Fibroblast of skin of back (primary cell): ENCODE measurements at places on chromosomes 3 and 15.

DNA sequence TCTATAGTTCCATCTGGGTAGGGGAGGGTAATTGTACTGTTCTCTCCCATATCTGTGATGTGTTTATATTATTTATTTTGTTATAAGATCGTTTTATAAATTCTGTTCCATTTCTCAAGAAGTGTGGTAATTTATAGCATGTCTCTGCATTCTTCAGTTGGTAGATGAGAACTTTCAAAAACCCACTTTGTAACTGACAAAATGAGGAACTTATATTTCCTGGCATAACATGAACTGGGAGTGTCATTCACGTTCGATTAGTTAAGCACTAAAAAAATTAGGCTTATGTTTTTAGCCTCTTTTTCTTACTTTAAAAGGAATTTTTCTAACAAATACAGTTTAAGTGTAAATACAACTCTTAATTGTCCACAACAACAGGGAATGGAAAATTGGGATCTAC, 230.8 kb downstream of the CGGBP1 start:
- DNase-seq, result no peak

DNA sequence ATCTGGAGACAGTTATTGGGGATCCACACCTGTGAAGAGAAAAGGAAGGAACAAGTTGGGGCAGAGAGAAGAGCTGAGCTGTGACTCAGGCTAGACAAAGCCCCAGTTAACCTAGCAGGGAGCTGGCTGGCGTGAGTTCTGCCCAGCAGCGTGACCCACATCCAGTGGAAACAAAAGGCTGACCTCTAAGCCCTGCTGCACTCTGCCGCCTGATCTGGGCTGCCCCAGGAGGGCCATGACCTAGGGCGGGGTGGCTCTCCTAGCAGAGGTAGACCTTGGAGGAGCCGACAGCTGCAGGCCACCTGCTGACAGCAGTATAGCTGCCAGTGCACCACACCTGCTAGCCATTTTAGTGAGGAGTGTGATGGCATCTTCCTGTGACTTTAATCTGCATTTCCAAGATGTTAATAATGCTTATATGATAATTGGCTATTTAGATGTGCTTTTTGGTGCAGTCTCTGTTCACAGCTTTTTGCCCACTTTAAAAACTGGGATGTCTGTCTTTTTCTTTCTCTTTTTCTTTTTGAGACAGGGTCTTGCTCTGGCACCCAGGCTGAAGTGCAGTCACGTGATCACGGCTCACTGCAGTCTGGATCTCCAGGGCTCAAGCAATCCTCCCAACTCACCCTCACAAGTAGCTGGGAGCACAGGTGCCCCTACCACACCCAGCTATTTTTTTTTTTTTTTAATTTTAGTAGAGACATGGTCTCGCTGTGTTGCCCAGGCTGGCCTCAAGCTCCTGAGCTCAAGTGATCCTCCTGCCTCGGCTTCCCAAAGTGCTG, 78.1 kb downstream of the LSM3 start:
- DNase-seq, result no peak

DNA sequence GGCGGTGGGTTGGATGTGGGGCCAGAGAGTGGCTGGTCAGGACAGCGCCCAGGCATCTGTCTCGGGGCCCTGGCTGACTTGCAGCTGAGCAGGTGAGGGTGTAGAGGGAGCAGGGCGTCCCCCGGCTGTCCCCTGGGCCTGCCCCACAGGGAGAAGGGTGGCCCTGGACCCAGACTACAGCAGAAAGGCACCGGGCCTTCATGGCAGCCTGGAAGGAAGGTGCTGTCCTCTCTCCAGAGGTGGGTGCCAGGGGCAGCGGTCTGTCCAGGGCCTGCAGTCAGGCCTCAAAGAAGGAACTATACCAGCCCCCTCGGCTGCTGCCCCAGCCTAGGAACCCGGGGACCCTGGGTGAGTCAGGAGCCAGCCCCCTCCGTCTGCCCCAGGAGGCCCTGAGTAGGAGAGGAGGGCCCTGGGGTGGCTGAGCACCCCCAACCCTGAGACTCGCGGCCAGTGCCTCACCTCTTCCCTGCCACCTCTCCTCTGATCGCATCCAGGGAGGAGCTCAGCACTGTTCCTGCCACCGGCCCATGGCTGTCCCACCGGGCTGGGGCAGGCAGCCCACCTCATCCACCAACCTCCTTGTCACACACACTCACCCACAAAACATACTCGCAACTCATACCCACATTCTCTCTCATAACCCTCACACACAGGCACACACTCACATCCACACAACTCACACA, 133.5 kb downstream of the FBLN2 start:
- no peak for DNase-seq

DNA sequence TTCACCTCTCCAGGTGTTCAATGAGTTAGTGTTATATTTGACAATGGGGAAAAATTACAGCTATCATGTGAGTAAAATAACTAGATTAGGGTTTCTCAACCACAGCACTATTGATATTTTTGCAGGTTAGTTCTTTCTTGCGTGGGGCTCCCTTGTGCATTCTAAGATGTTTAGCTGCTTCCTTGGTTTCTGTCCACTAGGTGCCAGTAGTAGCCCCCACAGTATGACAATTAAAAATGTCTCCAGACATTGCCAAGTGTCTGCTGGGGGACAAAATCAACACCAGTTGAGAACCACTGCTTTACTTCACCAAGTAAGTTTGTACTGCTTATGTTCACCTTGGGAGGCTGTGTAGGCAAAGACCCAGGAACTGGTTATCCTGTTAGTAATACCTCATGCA, 618.7 kb downstream of the EDEM1 start:
- no peak for DNase-seq

DNA sequence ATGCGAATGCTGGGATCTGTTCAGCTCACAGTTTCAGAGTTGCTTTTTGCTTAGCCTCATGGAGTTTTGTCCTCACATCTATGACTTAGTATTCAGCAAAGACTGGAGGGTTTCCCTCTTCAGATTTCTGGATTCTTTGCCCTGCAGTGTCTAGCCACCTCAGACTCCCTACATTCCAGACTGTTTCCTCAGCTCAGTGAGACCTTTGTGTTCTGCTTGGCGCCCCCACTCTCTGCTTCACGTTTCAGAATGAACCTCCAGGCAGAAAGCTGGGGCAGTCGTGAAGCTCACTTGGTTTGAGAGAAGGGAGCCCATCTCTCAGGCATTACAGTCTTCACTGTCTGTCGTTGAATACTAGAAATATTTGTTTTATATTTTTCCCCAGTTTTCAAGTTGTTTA, 118.1 kb downstream of the CACNA1D start:
- no peak for DNase-seq

GRCh38 chr3:64918989-64919388, 231.2 kb upstream of the ADAMTS9 start:
- no peak for DNase-seq

DNA sequence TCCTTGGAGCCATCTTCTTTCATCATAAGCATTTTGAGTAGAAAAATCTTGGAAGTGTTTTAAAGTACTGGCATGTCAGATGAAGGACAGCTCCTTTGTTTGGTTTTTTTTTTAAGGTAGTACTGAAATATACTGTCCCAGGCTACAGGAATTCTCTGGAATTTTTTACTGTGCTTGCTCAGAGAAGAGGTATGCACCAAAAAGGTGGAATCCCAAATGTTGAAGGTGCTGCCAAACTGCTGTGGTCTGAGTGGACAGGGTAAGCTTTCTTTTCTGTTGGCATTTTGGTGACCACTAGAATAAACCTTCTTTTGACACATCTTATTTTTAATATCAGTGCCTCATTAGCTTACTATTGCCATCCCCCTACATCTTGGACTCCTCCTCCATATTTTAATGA, 7.2 kb downstream of the GNL3 start:
- DNase-seq, result no peak

DNA sequence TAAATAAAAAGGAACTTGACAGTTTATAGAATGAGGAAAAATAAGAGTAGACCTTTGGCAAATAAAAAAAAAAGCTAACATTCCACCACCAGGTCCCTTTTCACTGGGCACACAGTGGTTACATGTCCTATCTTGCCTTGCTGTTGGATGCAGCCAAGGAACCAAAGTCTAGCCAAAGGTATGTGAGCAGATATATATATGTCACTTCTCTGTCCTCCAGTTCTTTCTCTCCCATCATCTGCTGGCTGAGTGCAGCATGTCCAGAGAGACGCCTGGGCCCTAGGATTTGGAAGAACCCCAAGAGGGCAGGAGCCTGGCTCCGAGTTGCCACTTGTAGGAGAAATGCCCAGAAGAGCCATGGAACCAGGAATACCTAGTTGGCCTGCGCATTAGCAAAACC, 104.7 kb downstream of the SERPINI1 start:
- DNase-seq, result no peak

GRCh38 chr3:121581691-121582090, 11.5 kb upstream of the FBXO40 start:
- no peak for DNase-seq
